Anterior cingulate cortex (tissue), 58 donors: ENCODE measurements at places on chromosomes 16 and 17.

DNA sequence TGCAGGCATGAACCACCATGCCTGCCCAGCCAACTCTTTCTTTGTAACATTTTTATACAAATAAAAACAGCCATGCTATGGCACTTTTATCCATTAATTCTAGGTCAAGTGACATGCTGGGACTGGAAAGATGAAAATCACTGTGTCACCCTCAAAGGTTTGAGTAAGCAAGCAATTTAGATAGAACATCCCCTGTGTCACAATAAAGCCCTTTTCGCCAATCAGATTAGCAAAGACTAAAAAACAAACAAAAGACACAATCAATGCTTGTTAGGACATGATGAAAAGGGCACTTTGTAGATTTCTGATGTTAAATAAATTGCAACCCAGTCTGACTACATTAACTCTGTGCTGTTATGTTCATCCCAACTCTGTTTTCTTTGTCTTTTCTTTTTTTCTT, 26.4 kb downstream of the CHP2 start:
- no peak for DNase-seq

- no peak for DNase-seq
These were observed 208.2 kb downstream of the C16orf78 start for GRCh38 chr16:49581630-49582298.

DNA sequence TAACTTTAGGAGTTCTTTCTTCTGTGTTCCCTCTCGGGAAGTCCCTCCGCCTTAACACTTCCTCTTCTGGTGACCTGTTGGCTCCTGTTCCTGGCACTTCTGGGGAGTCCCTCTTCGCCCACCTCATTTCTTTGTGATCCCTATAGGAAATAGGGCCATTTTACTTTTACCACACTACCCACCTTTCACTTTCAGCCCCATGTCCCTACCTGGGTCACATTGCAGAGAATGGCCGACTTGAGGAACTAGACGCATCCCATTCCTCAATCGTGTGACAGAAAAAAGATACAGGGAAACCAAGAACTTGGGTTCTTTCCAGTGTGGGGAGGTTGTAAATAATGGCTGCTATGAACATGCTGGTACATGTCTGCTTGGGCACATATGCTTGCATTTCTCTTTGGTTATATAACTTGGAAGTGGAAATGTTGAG, 6.6 kb downstream of the IL21R start:
- DNase-seq: no peak

DNA sequence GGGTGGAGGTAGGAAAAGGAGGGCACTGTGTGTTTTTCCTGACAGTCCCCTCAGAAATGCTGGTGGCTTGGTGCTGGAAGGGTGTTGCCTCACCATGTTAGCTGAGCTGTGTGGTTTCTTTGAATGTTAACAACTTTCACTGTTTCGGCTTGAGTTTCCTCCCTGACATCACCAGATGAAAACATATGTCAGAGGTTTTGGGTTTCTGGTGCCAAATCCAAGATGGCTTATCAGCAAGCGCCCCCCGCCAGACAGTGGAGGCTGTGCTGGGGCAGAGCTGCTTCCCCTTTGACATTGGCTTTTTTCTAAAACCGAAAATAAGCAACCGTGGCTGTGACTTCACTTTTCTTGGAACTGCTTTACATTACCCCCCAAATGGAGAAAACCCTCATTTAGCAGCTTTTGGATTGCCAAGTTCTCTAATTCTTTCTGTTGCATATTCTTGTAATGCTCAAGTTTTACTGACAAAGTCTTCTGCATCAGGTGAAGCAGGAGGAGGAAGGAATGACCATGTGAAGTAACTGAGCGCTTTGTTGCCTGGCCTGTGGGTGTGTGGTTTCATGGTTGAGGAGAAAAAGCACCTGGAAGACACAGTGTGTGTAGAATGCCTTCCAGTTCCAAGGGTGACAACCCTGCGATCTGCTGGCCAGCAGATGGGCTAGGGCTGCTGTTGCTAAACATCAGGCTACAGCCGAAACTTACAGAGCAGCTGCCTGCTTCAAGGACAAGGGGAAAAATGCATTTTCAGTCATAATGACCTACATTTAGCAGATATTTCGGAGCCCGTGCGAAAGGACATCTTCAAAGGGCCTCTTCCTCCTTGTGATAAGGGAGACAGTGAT, 9.7 kb downstream of the RMI2 start:
- no peak for DNase-seq

- no peak for DNase-seq
These were observed 16.6 kb downstream of the TXNDC11 start for GRCh38 chr16:11726008-11726407.

DNA sequence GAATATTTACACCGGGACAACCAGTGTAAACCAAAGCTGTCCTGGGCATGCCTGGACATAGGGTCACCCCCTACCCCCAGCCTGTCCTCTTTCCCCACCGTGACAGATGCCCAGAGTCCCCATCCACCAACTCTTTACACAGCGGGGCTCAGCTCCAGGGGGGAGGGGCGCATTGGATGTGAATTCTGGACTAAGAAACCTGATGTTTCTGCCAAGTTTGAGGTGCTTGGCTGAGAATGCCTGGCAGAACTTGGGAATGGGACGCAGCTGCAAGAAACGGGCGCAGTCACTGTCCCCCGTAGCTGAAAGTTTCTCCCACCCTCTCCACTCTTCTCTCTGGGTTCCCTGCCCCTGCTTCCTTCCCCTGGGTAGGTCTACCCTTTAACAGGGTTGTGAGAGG, 68.0 kb upstream of the CDC42EP4 start:
- no peak for DNase-seq

DNA sequence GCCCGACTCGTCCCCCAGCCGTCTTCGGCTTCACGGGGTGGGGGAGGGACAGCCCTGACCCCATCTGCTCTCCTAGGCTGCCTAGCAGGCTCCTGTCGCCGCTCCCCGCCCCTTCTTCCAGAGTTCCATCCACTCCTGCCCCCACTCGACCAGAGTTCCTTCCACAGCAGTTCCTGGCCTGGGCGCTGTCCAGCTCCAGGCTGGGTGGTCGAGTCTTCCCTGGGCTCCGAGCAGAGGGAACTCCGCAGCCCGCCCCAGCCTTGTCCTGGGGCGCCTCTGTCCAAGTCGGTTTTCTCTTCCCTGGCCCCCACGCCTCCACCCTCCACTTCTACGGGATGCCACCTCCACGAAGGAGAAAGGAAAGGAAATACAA, 1.4 kb downstream of the PYY start:
- DNase-seq: no peak

GRCh38 chr16:81313701-81314602, 810 bp upstream of the GAN start:
- DNase-seq: no peak

- peak; percentile 14 for DNase-seq
These were observed 2.0 kb upstream of the CD300H start for GRCh38 chr17:74569020-74570003.

- DNase-seq: no peak
These were observed 22.7 kb upstream of the MRPS23 start for GRCh38 chr17:57872536-57872935.

- no peak for DNase-seq
These were observed 1251.2 kb upstream of the CDH8 start for GRCh38 chr16:63287401-63287800.
